Non-pigmented ciliary epithelial cell (primary cell): ENCODE measurements at places on chromosomes 1 and 21.

- DNase-seq: no peak
These were observed 38.4 kb downstream of the ATF3 start for GRCh38 chr1:212647004-212647403.

GRCh38 chr1:202221911-202222909 is 28.6 kb downstream of the LGR6 start:
- no peak for DNase-seq

- DNase-seq: no peak
These were observed 11.1 kb upstream of the RASSF5 start for GRCh38 chr1:206496131-206496793.

DNA sequence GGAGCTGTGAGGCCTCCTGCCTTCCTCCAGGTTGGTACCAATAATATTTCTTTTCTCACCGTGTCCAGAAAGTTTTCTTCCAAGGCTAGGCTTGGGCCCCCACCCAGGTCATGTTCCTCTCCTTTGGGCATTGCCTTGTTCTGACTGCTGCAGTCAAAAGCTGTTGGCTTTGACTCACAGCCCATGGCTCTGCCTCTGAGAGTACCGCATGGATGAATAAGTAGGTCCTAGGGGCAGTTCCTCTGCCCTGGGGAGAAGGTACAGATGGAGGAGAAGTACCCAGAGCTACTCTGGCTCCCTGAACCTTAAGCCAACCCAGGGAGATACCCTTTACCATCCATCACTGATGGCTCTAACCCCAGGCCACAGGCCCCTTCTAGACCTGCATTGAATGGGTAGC is 115.0 kb downstream of the NAV1 start:
- no peak for DNase-seq

DNA sequence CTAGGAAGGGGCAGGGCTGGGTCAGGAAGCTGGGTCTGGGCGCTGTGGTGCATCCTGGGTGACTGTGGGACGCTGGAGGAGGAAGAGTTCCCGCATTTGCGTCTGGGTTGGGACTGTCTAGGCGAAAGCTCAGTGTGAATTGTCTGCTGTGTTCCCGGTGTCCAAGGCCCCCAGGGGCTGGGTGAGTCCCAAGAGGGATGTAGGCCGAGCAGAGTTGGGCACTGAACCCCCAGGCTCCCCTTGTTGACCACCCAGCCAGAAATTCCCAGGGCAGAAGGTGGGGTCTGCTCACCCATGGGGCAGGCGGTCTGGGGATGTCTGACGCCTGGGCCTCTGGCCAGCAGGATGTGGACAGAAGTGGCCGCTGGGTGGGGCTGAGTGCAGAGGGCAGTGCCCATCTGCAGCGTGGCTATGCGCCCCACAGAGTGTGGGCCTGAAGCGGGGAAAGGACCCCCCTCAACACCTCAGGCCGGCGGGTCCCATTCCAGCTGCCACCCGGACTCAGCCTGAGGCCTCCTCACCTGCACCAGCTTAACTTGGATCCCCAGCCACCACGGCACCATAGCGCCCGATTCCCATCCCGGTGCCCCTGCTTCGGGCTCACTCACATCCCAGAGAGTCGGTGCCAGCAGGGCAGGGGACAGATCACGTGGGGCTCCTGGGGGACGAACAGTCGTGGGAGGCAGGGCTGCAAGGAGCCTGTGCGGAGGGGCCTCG is 37.0 kb upstream of the POFUT2 start:
- DNase-seq: no peak

DNA sequence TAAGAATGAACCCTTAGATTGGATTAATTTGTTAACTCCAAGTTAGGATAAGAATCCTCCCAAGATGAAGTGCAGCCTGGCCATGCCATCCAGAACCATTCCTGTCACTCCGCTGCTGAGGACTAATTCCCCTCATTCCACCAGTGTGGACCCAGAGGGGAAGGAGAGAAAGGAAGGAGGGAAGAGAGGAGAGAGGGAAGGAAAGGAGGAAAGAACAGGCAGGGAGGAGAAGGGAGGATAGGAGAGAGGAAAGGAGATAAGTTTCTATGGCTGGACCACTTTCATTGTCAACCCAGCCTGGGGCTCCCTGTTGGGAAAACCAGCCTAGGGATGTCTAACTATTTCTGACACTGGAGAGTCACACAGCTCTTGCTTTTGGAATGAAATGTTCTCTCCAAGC is 4.7 kb downstream of the MRAP start:
- no peak for DNase-seq

DNA sequence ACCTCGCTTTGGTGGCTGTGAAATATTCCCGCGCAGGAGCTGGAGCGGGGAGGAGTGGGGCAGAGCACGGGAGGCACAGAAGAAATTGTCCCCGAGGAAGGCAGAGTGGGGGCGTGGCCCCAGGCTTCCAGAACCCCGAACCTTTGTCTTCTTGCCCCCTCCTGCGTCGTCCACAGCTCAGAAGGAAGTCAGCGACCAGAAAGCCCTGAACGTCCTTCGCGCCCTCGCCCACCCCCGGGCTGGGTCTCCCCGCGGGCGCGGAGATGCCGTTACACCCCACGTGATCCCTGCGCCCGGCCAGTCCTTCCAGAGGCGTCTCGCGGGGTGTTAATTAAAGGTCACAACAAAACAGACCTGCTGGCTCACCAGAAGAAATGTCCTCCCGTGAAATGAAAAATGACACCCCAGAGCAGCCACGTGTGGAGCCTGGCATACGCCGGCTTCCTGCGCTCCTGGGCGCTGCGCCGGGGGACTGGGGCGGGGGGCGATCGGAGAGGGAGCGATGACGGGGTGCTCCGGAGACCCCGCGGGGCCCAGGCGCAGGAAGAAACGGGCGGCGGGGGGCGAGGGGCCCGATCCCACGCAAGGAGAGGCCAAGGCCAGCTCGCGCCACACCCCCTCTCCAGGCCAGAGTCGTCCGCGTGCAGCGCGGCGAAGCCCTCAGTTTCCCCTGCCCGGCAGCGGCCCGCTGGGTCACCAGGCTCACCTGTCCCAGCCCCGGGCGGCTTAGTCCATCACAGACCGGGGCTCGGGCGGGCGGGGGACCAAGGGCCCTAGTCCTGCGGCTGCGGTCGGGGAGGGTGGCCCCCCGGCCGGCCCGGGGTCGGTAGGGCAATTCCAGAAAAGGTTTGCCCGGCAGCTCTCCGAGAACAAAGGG is 995 bp upstream of the KIF26B start:
- DNase-seq: no peak
